Mesothelial cell of epicardium (in vitro differentiated cells): ENCODE measurements at places on chromosomes 4 and X. TPM values are rescaled to one million over a fixed set of nuclear protein-coding genes. Genes with fewer than 3 reads are reported as not detected.

- no peak for DNase-seq
Measured at GRCh38 chr4:24279911-24280375, 304.4 kb downstream of the DHX15 start.

DNA sequence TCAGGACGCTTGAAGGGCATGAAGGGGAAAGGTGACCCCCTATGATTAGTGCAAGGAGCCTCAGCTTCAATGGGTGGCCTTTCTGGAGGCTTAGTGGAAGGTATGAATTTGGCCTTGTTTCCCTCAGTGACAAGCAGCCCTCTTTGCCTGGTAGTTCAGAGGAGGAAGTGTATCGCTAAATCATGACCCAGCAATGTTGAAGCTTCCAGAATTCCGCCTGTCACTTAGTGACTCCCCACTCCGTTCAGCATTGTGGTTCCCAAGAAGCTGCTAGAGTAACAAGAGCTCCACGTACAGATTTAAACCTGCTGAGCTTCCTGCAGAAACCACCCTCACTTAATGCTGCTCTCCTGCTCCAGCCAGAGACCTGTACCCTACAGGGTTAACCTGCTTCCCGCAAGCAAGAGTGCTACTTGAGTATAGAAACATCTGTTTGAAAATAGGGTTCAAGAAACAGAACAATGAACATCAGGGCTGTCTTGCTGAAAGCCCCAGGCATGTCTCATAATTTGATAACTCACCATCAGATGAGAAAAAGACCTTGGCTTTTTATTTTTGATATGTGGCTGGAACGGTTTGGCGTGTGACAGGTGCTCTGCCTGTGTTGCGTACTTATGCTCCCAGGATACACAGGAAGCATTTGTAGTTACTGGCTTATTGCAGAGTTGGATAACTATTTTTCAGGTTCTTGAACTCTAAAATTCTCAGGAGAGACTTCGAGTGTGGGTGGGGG, 105.2 kb downstream of the UCHL1 start:
- DNase-seq, result no peak

PABPC1L2A gene
- not detected in 3 replicates for total RNA-seq

GRCh38 chrX:4550018-4550417, 836.6 kb upstream of the PRKX start:
- no peak for DNase-seq

GRCh38 chr4:158836828-158837449, 68.1 kb downstream of the FNIP2 start:
- DNase-seq, result no peak

PTCHD1 gene
- 5.7 to 7.2 TPM (median 7.0 TPM) in 3 replicates for total RNA-seq

GRCh38 chrX:13808865-13809264, 8.0 kb downstream of the GPM6B start:
- DNase-seq, result no peak

- DNase-seq, result no peak
Measured at GRCh38 chrX:130688360-130688759, 214.6 kb downstream of the ENOX2 start.

- DNase-seq, result no peak
Measured at GRCh38 chr4:78518561-78518960, 33.0 kb upstream of the ANXA3 start.

DNA sequence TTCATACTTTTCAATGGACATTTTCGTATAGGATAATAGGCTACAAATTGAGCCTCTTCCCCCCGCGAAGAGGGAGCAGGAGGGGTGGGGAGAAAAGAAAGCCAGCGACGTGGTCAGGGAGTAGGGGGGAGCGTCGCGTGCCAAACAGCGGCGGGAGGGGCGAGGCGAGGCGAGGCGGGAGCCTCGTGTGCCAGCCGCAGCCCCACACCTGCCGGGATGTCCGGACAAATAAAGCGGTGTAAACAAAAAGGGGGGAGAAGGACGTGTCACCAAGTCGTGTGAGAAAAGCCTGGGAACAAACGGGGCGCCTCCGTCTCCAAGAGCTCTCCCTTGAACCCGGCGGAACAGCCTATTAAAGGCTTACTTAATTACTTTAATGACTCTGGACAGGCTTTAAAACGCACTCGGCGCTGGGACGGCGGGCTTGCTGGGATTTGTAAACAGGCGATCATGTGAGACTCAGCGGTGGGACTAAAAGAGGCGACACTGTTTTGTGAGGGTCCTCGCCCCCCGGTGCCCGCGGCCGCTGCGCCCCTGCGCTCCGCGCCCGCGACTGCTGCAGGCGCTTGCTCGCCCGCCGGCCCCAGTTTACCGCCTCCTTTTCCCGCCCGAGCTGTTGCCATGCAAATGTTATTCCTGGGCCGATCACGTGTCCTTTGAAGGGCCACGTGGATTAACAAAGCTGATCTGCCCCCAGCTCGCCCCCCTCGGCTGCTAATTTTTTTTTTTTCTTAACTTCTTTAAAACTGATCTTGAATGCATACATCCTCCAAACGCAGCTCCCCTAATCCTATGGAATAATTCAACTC, at the start of gene HELT:
HELT (plus strand) TSS at position 527 of the 809 bp plus-strand sequence. CDS start 439 bp downstream, outside the sequence.
- DNase-seq, result no peak

DNA sequence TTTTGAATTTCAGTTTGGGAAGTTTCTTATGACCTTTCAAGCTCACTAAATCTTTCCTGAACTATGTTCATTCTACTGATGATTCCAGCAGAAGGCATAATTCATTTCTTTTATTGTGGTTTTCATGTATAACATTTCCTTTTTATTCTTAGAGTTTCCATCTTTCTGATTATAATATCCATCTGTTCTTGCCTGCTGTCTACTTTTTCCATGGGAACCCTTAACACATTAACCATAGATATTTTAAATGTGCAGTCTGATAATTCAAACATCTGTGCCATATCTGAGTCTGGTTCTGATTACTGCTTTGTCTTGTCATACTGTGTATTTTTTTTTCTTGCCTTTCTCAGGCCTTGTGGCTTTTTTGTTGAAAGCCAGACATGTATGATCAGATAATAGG, 234.7 kb downstream of the COX7B2 start:
- DNase-seq, result no peak

DNA sequence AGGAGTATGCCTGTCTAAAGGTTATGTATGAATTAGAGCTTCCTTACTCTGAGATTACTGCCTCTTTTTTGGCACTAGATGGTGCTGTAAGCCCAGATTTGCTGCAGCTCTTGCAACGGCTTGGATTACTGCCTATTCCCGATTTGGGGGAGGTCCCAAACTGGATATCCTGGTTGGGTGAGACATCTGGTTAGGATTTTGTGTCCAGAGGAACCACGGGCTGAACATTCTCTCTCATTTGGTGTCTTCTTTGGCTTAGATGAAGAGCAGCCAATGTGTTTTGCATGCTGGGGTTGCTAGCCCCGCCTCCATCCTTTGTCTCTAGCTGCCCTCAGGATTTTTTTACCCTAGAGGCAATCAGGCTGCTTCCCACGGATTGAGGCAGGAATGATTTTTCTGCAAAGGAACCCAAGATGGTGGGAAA, 31.9 kb downstream of the F8A1 start:
- peak; percentile 19 for DNase-seq

- no peak for DNase-seq
Measured at GRCh38 chrX:135112096-135112729, 8.1 kb downstream of the ETDB start.

- DNase-seq, result no peak
Measured at GRCh38 chrX:118117741-118118140, 1.1 kb upstream of the KLHL13 start.

- DNase-seq, result no peak
Measured at GRCh38 chr4:95929448-95930064, 89.7 kb downstream of the PDHA2 start.

- no peak for DNase-seq
Measured at GRCh38 chr4:179583221-179583620, 2141.0 kb upstream of the AGA start.

DNA sequence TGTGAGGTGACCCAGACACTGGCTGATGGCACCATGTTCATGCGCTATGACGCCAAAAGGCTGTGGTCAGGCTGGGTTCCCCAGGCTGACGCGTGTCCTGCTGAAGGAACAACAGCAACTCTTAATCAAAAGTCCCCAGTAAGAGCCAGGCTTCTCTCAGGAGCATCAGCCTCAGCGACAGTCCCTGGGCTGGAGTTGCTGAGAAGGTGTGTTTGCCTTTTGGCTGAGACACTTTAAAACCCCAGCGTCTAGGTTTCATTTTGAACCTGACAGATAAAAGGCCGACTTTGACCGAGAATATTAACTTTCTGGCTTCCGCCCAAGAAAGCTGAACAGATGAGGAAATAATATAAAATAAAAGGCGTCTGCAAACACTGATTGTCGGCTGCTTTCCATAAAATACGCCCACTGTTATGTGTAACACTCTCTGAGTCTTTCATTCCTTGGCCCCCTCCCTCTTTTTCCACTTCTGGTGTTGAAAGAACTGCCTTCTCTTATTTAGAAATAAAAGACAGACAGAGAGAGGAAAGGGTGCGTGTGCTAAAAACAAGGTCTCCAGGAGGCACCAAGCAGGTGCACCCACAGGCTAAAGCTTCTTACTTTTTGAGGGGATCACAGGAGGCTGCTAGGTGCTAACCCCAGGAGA, 373.6 kb downstream of the MID1IP1 start:
- DNase-seq, result no peak

DNA sequence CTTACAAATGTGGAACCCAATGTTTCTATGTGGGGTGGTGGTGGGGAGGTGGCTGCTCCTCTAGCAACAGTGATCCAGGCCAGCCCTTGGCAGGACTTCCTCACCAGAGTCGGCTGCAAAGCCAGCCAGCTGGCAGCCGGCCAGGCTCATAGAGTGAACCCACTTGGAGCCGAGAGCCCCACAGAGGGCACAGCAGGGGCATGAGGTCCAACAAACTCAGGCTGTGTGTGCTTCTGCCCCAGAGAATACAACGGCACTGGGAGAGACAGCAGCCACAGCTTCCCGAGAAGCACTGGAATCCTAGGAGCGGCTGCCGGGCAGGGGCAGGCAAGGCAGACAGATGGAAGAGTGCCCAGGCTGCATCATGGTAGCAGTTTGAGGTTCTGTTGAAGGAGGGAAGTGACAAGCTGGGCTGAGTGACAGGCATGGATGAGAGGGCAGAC, 23.5 kb upstream of the SOWAHD start:
- DNase-seq, result no peak

- DNase-seq, result no peak
Measured at GRCh38 chr4:122047456-122048425, 95.9 kb upstream of the TRPC3 start.

DNA sequence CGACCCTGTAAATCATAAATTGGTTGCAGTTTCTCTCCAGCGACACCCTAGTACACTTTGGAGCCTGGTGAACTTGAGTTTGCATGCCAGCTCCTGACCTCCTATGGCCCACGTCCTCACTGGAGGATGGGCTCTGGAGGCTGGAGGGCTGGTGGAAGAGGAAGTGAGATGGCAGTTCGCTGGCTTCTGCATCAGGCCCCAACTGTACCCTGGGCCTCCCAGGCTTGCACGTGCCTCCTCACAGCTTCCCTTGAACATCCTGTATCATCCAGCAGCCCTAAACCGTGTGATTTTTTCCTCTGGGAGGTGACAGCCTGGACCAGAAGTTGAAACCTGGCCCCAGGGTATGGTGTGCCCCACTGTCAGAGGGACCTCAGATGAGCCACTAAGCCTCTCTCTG, 78.5 kb downstream of the HTRA3 start:
- DNase-seq, result no peak

DNA sequence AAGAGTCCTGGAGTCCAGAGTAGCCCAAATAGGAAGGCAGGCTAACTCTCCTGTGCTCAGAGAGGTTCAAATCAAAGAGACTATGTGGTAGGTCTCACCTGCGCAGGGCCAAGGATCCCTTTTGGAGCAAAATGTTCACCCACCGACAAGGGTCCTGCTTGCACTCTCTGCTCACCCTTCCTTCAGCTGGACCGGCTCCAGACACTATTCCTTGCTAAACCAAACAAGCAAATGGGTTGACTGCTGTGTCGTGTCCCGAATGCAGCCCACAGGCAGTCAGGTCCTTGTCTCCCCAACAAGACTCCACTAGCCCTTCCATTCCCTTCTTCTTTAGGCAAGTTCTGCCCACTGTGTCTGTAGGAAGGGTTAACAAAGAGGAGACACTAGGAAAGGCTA, 760 bp downstream of the TRMT2B start:
- no peak for DNase-seq

GRCh38 chr4:152369902-152370295, 166.0 kb downstream of the FBXW7 start:
- no peak for DNase-seq

- DNase-seq, result no peak
Measured at GRCh38 chr4:73718375-73719373, 21.7 kb upstream of the CXCL8 start.

- no peak for DNase-seq
Measured at GRCh38 chr4:132071815-132072214, 1077.3 kb upstream of the PCDH10 start.

AREG gene
- total RNA-seq, result 1.3 to 1.7 TPM (median 1.5 TPM) in 3 replicates

- DNase-seq, result no peak
Measured at GRCh38 chr4:30716158-30716557, 4.0 kb upstream of the PCDH7 start.

RBM46 gene
- 0.33 to 0.43 TPM (median 0.36 TPM) in 3 replicates for total RNA-seq
